A172 (cell line): ENCODE measurements at places on chromosomes 1 and 21. TPM values are rescaled to one million over a fixed set of nuclear protein-coding genes. Genes with fewer than 3 reads are reported as not detected.

Gene SPRR2B
- not detected in 2 replicates for total RNA-seq

GRCh38 chr1:110505596-110505995 is 13.4 kb downstream of the KCNA10 start:
- no peak for DNase-seq

- DNase-seq = no peak
These were observed 581 bp downstream of the ETV3 start for GRCh38 chr1:157137408-157138219.

DNA sequence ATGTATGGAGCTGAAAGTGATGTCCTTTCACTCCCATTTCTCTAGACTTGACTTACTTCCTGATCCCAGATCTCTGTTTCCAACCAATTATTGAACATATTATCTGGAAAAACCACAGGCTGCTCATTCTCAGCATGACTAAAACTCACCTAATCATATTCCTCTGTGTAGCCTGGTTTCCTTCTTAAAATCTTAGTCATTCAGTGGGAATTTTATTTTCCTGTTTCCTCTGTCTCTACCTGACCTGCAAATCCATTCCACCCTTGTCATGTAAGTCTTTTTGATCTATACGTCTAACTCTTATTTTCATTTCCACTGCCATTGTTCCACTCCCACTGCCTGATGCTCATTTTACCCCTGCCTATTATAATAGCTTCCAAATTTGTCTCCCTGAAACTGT is 67.9 kb upstream of the APOBEC4 start:
- DNase-seq = no peak

GRCh38 chr1:155093911-155094621 is 15.4 kb downstream of the EFNA3 start:
- DNase-seq = peak; percentile 67
